Activated CD4-positive, alpha-beta T cell treated with anti-CD3 and anti-CD28 coated beads, Interleukin-2, amount 10 ng/mL, durations not matched to agents 7 days and 5 days (primary cell): ENCODE measurements at places on chromosomes 2 and 18. TPM values are rescaled to one million over a fixed set of nuclear protein-coding genes. Genes with fewer than 3 reads are reported as not detected.

- no peak overlapping the region for H3K4me3 ChIP-seq
- peaks cover 4% of the 10 kb centered on the region for H3K36me3 ChIP-seq
- no peak overlapping the region for H3K27ac ChIP-seq
- peaks cover 27% of the 10 kb centered on the region for H3K27me3 ChIP-seq
- no peak for DNase-seq
- peaks cover 55% of the 10 kb centered on the region for H3K4me1 ChIP-seq
Measured at GRCh38 chr2:68653034-68653433, 9.7 kb downstream of the PROKR1 start.

GRCh38 chr18:76474824-76475223 lies 20.2 kb downstream of the ZNF516 start:
- no peak overlapping the region for H3K4me3 ChIP-seq
- H3K36me3 ChIP-seq = no peaks in the 10 kb centered on the region
- H3K27me3 ChIP-seq = peaks cover 13% of the 10 kb centered on the region
- no peak overlapping the region for H3K27ac ChIP-seq
- no peak for DNase-seq
- peaks cover 24% of the 10 kb centered on the region for H3K4me1 ChIP-seq

- H3K36me3 ChIP-seq = no peaks in the 10 kb centered on the region
- H3K27ac ChIP-seq = no peak overlapping the region
- peaks cover 6% of the 10 kb centered on the region for H3K27me3 ChIP-seq
- H3K4me1 ChIP-seq = no peaks in the 10 kb centered on the region
- H3K4me3 ChIP-seq = no peak overlapping the region
- DNase-seq = no peak
Measured at GRCh38 chr2:13034861-13035260, 318.1 kb downstream of the TRIB2 start.

- H3K27me3 ChIP-seq = peaks cover 39% of the 10 kb centered on the region
- H3K36me3 ChIP-seq = no peaks in the 10 kb centered on the region
- no peak overlapping the region for H3K27ac ChIP-seq
- H3K4me3 ChIP-seq = peak overlapping the region; percentile 15
Measured at GRCh38 chr2:188291142-188291616, 495 bp upstream of the GULP1 start.

DNA sequence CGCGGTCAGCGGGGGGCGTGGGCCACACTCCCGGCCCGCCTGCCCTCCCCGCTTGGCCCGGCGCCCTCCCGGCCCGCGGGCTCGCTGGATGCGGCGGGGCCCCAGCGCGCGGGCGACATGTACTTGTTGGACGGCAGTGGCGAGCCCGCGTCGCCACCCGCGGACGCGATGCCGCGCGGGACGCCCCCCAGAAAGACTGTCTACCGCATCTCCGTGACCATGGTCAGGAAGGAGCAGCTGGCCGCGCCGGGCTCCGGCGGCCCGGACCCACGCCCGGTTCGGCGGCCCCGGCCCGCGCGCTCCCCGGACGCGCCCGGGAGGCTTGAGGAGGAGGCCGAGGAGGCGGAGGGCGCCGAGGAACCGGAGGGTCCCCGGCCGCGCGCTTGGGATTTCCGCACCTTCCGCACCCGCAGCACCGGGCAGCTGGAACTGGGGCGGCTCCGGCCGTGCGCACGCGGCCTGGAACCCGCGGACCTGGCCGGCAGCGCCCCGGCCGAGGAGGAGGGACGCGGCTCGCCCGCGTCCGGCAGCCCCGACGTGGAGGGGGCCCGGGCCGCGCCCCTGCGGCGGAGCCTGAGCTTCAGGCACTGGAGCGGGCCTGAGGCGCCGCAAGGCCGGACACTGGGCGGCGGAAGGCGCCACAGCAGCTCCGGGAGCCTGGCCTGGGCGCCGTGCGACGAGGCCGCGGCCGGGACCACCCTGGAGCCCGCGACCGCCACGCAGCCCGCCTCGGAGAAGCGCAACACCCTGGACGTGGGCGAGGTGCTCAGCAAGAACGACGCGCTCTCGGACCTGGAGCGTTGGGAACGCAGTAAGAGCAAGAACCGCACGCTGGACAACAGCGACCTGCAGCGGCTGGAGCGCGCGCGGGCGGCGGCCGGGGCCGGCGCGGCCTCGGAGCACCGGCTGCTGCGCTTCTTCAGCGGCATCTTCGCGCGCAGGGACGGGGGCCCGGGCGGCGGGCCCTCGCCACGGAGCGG lies 176.4 kb downstream of the AGAP1 start:
- no peak for DNase-seq
- peaks cover 4% of the 10 kb centered on the region for H3K4me1 ChIP-seq
- no peak overlapping the region for H3K4me3 ChIP-seq
- H3K36me3 ChIP-seq = no peaks in the 10 kb centered on the region

DNA sequence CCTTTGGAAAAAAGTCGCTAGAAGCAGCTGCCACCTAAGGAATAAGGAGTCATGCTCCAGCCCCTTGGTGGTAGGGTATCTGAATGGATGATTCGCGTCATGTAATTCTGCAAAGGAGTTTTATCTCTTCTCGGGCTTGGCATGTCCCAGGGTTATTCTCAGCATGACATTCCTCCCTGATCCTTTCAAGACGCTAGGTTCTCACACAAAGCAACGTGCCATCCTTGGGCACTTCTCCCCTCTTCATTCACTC lies 355.6 kb downstream of the MYCN start:
- no peaks in the 10 kb centered on the region for H3K36me3 ChIP-seq
- no peak for DNase-seq
- no peak overlapping the region for H3K4me3 ChIP-seq
- no peak overlapping the region for H3K27ac ChIP-seq
- H3K4me1 ChIP-seq = no peaks in the 10 kb centered on the region
- peaks cover 3% of the 10 kb centered on the region for H3K27me3 ChIP-seq

DNA sequence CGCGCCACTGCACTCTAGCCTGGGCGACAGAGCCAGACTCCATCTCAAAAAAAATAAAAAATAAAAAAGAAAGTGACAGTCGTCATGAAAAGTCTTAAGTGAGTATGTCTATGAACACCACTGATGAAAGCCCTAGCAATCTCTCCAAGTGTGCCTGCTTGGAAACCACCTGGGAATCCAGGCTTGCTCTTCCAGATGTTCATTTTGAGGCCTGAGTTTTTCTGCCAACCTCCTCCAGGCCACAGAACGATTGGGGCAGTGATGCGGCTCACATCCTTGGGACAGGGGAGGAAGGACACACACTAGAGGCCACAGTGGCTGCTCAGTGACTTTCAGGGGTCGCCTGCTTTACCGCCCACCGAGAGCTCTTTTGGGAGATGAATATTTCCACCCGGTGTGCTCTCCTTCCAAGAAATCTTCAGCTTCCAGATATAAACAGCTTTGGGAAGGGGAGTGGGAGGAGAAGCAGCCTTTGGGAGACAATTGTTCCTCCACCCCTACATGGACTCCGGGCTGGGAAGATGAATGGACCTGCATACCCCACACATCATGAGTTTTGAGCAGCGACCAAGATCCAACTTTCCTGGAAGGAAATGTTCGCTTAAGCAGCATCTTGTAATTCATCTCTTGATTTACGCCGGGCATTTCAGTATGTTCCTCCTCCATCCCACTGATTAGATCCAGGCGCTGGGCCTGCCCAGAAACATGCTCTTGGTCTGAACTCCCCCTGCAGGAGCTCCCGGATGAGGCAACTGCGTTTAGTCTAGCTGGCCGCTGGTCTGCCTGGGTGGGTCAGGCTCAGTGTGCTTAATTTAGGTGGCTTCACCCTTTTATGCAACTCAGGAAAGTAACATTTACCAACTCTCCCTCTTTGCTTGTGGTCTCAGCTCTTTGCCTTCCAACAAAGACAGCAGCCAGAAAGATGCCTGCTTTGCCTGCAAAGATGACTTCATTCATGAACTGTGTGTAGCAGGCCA lies 6.2 kb upstream of the ARMC9 start:
- no peak overlapping the region for H3K27ac ChIP-seq
- H3K4me3 ChIP-seq = no peak overlapping the region
- no peak for DNase-seq
- H3K4me1 ChIP-seq = no peaks in the 10 kb centered on the region
- peaks cover 28% of the 10 kb centered on the region for H3K27me3 ChIP-seq

- no peak overlapping the region for H3K27ac ChIP-seq
- no peak overlapping the region for H3K4me3 ChIP-seq
- no peaks in the 10 kb centered on the region for H3K27me3 ChIP-seq
- H3K36me3 ChIP-seq = no peaks in the 10 kb centered on the region
- no peaks in the 10 kb centered on the region for H3K4me1 ChIP-seq
- no peak for DNase-seq
Measured at GRCh38 chr2:207662203-207662602, 37.0 kb upstream of the METTL21A start.

- H3K4me1 ChIP-seq = no peaks in the 10 kb centered on the region
- H3K4me3 ChIP-seq = no peak overlapping the region
- H3K27ac ChIP-seq = no peak overlapping the region
- H3K27me3 ChIP-seq = no peaks in the 10 kb centered on the region
- DNase-seq = no peak
Measured at GRCh38 chr2:61998426-61998825, 93.0 kb downstream of the COMMD1 start.

DNA sequence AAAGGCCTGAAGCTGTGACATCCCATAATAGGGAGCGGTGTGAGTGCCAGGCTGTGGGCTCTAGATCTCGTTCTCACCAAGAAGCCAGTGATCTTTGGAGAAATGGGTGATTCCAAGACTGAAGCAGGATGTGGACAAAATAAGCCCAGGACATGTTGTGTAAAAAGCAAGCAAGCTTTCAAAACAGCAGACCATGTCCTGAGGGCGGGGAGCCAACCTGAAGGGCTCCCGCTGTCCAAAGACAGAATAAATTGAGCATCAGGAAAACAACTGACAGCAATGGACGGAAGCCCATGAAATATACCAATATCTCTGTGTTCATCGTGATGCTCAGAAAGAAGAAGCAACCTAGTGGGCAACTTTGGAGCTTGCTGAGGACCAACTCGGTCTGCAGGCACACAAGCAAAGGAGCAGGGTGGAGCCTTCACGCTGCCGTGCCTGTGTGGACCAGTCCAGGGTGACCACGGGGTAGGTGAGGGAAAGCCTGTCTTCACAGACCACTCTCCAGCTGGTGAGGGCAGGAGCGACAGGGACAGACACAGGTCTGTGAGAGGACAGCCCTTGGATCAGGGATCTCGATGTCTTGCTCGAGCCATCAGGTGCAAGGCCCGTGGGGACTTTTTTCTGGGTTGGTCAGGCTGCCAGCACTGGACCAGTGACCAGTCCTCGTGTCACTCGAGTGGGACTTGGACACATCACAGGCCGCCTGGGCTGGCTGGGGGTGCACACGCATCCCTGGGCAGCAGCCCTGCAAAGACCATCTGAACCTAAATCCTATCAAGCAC lies 21.5 kb downstream of the MTERF4 start:
- no peak overlapping the region for H3K4me3 ChIP-seq
- DNase-seq = no peak
- H3K4me1 ChIP-seq = peaks cover 2% of the 10 kb centered on the region
- peaks cover 5% of the 10 kb centered on the region for H3K36me3 ChIP-seq
- no peaks in the 10 kb centered on the region for H3K27me3 ChIP-seq

GRCh38 chr2:151049746-151050145 lies 211.9 kb downstream of the RBM43 start:
- DNase-seq = no peak
- H3K4me3 ChIP-seq = no peak overlapping the region
- H3K4me1 ChIP-seq = no peaks in the 10 kb centered on the region
- H3K27me3 ChIP-seq = peaks cover 4% of the 10 kb centered on the region
- no peaks in the 10 kb centered on the region for H3K36me3 ChIP-seq

DNA sequence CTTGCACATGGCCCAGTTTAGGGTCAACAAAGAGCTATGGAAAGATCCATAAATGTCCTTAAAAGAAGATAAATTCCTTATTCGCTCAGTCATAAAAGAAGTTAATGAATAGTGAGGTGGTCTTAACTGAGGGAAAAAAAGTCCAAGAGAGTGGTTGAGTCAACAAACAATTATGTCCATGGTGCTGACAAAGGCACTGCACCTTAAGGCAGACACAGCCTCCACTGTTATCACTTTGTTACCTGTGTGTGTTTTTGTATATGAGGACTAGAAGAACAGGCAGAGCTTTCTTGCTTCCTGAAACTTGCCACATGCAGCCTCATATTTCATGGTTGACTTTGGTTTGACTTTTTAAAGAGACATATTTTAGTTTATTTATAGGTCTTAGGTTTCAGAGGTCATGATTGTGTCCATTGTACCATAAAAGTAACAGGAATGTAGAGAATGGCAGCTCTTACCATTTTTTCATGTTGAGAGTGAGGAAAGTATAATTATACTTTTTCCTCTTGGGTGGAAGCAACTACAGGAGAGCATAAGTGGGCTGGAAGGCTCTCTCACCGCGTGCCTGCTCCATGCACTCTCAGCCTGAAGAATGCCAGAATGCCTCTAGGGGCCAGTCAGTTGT lies 93.6 kb downstream of the XRCC5 start:
- H3K36me3 ChIP-seq = peaks cover 84% of the 10 kb centered on the region
- no peak for DNase-seq
- peaks cover 21% of the 10 kb centered on the region for H3K4me1 ChIP-seq
- H3K27me3 ChIP-seq = no peaks in the 10 kb centered on the region
- no peak overlapping the region for H3K27ac ChIP-seq

GRCh38 chr2:39845460-39846146 lies 66.5 kb upstream of the THUMPD2 start:
- no peaks in the 10 kb centered on the region for H3K4me1 ChIP-seq
- no peak overlapping the region for H3K4me3 ChIP-seq
- no peaks in the 10 kb centered on the region for H3K36me3 ChIP-seq
- DNase-seq = no peak
- no peak overlapping the region for H3K27ac ChIP-seq

- H3K4me1 ChIP-seq = no peaks in the 10 kb centered on the region
- no peaks in the 10 kb centered on the region for H3K36me3 ChIP-seq
- peaks cover 1% of the 10 kb centered on the region for H3K27me3 ChIP-seq
- DNase-seq = no peak
Measured at GRCh38 chr2:160898581-160899307, 261.5 kb upstream of the TANK start.

DNA sequence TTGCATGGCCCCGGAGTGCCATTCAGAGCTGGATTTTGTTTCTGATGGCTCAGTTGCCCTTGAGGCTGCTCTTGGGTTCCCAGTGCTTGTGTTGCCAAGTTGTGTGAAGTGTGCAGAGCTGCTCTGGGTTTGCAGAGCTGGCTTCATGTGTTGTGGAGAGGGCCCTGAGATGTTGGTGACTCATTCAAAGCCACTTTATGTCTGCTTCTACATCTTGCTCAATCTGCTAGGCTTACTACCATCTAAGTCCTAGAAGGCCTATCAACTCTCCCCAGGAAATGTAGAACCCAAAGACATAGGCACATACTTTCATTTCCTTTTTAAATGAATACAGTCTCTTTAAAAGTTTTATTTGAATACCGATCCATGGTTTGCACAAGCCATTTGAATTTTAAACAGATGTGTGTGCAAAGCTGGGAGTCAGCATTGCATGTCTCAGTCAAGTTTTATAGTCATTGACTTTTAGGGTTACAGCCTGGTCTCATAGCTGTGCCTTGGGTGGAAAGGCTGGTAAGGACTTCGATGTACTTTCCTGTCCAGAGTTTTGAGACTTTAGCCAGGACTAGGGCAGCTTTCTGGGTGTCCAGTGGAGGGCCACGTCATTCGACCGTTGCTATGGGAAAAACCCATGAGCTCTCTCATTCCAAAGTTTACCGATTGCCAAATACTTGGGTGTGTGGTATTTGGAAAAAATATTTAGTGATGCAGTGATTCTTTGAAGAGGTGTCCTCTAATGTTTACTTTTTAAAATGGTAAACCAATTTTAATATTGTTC lies 105.0 kb downstream of the LTBP1 start:
- no peaks in the 10 kb centered on the region for H3K36me3 ChIP-seq
- no peak overlapping the region for H3K4me3 ChIP-seq
- H3K27ac ChIP-seq = no peak overlapping the region
- no peaks in the 10 kb centered on the region for H3K4me1 ChIP-seq
- peaks cover 4% of the 10 kb centered on the region for H3K27me3 ChIP-seq

The ZNF804A gene
- total RNA-seq = not detected

The ALLC gene
- total RNA-seq = not detected

The CD28 gene
- total RNA-seq = 151 TPM

The GPAT2 gene
- total RNA-seq = 3.3 TPM

The DHRS9 gene
- not detected for total RNA-seq

The BOLL gene
- total RNA-seq = not detected
